Forelimb muscle (tissue), 1 donor: ENCODE measurements at places on chromosomes 16 and 17. TPM values are rescaled to one million over a fixed set of nuclear protein-coding genes. Genes with fewer than 3 reads are reported as not detected.

The EFCAB5 gene
- 0.85 TPM for polyA plus RNA-seq

The MYH8 gene
- polyA plus RNA-seq: 2,354 TPM

The UBE2Z gene
- polyA plus RNA-seq: 56.6 TPM

The CENPT gene
- polyA plus RNA-seq: 32.1 TPM

The OR2C1 gene
- 0.16 TPM for polyA plus RNA-seq

The PPL gene
- polyA plus RNA-seq: 1.1 TPM

The AGRP gene
- polyA plus RNA-seq: not detected

DNA sequence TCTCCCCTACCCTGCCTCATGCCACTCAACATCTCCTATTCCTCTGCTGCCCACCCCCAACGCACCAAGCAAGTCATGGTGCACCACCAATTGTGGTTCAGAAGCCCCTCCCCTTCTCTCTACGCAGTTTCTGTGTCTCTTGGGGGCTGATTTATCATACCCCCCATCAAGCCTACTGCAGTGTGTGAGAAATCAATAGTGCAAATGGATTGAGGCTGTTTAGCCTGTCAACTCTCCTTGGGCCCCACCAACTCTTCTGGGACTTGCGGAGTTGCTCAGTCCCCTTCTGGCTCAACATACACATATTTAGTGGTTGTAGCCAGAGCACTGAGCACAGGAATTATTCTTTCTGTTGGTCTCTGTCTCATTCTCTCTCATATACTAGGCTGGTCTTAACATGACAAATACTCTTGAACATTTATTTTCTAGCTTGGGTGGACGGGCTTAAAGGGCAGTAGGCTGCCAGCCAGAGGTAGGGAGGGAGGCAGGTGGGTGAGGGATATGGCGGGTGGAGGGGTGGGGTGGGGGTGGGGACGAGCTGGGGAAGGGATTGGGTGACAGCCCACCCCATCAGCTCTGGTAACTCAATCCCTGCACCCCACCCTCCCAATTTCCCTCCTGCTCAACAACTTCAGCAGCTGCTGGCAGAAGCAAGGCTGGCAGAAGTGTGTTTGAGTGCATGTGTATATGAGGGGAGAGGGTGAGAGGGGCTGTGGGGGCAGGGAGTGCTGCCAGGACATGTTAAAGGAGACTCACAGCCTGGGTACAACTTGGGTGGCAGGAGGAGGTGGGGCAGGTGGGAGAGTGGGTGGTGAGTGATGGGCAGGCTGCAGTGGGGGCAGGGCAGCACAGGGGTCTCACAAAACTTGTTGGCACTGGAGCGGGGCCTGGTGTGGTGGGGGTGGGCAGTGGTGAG is 4.9 kb downstream of the RARA start:
- DNase-seq: no peak

DNA sequence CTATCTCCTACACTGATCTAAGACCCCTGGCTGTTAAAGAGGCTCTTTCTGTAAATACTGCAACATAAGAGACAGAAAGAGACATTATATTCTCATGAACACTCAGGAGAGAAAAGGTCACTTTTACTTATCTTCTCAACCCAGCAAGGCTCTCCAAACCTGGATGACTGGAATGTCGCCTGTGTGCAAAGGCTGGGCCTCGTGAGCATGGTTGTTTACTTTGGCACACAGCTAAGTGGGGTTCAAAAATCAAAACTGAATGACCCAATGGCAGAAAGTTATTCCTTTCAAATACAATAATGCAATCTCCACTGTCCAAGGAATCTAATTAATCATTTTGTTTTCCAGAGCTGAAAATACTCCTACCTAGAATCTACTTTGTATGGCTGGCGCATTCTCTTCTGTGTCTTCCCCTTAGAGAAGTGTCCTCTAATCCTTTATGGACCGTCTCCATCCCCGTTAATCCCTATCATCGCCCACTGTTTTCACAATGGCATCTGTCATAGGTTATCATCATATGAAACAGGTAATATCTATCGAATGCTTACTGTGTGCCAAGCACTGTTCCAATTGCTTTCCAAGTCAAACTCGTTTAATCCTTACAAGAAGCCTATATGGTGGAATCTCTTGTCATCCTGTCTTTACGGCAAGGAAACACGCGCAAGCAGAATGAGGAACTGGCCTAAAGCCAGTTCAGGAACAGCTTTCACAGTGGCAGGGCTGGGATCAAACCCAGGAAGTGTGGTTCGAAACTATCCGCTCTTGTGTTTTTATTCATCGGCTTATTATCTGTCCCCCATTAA is 1.3 kb downstream of the SLX4 start:
- no peak for DNase-seq

GRCh38 chr17:48024149-48025039 is 13.2 kb downstream of the COPZ2 start:
- no peak for DNase-seq

- DNase-seq: no peak
Measured at GRCh38 chr16:17374668-17375255, 96.0 kb downstream of the XYLT1 start.

GRCh38 chr16:23293016-23293415 is 9.1 kb upstream of the SCNN1B start:
- no peak for DNase-seq

DNA sequence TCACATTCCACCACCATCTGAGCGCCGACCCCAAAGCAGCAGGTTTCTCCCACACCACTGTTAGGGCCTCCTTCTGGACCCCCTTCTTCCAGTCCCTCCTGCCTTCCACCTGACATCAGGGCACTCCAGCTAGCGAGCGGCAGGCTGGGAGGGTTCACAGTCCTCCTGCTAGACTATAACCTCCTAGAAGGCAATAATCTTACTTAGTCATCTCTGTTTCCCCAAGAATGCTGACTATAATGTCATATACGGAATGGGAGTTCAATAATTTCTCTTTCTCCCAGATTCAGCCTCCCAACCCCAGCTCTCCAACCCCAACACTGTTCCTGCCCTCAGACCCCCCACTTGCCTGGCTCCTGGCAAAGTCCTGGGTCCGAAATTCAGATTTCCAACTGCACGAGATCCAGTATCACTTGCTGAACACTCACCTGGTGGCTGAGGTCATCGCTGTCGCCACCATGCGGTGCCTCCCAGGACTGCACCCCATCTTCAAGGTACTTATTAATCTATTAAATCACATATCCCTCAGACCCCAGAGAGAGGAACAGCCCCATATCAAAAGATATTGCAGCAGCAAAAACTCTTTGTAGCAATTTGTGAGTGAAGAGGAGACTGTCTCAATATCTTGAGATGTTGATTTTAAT is 5.6 kb downstream of the ALOX12 start:
- no peak for DNase-seq

DNA sequence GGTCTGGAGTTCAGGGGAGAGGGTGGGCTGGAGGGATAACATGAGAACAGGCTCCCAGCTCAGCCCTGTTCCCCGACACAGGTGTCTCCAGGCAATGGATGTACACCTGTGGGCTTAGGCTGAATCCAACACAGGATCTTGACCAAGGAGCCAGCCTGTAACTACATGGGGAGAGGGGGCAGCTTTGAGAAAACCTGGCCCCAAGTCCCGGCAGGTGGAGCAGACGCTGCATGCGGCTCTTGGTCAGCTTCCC is 73.3 kb upstream of the TOB1 start:
- no peak for DNase-seq

- DNase-seq: no peak
Measured at GRCh38 chr17:15883617-15884111, 61.3 kb upstream of the ADORA2B start.

DNA sequence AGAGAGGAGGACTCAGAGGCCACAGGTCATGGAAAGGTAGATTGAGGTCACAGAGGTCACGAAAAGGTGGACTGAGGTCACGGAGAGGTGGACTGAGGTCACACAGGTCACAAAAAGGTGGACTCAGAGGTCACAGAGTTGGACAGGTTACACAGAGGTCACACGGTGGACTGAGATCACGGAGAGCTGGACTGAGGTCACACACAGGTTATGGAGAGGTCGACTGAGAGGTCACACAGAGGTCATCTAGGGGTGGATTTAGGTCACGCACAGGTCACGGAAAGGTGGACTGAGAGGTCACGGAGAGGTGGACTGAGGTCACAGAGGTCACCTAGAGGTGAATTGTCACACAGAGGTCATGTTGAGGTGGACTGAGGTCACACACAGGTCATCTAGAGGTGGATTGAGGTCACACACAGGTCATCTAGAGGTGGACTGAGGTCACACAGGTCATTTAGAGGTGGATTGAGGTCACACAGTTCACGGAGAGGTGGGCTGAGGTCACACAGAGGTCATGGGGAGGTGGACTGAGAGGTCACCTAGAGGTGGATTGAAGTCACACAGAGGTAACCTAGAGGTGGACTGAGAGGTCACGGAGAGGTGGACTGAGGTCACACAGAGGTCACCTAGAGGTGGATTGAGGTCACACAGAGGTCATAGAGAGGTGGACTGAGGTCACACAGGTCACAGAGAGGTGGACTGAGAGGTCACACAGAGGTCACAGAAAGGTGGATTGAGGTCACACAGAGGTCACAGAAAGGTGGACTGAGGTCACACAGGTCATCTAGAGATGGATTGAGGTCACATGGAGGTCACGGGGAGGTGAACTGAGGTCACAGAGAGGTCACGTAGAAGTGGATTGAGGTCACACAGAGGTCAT is 26.7 kb upstream of the JPT2 start:
- no peak for DNase-seq

DNA sequence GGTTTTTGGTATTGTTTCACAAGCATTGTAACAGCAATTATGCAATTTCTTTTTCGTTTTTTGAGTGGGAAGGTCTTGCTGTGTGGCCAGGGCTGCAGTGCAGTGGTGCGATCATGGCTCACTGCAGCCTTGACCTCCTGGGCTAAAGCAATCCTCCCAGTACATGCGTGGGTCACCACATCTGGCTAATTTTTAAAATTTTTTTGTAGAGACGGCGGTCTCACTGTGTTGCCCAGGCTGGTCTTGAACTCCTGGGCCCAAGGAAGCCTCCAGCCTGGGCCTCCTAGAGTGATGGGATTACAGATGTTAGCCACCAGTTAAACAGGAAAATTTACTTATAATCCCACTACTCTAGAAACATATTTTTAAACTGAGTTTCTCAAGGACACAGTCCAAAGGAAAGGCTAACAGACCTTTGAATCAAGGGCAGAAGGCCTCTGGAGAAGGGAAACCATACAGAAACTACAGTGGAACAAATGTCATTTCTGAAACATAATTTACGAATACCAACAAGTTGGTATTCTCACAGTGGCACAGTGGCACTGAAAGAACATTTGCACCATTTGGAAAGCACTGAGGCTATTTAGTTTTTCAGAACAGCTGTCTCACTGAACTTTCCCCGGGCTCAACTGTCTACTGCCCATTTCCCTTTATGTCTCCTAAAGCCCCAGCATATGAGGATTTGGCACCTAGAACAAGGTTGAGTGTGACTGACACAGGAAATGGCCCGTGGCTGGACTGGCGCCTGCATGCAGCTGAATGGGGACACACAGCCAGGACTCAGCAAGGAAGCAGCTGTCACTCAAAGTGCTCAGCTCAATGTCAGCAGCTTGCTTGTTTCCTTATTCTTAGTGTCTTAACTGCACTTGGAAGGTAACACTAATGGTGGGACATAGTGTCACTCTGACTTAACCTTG is 2.8 kb upstream of the PRKAR1A start:
- no peak for DNase-seq
